Jurkat, Clone E6-1 (cell line): ENCODE measurements at places on chromosomes 5 and 9.

- no peak for DNase-seq
Measured at GRCh38 chr5:145543968-145544367, 291.2 kb downstream of the PRELID2 start.

GRCh38 chr9:115944166-115944948 is 209.2 kb upstream of the PAPPA start:
- no peak for DNase-seq

DNA sequence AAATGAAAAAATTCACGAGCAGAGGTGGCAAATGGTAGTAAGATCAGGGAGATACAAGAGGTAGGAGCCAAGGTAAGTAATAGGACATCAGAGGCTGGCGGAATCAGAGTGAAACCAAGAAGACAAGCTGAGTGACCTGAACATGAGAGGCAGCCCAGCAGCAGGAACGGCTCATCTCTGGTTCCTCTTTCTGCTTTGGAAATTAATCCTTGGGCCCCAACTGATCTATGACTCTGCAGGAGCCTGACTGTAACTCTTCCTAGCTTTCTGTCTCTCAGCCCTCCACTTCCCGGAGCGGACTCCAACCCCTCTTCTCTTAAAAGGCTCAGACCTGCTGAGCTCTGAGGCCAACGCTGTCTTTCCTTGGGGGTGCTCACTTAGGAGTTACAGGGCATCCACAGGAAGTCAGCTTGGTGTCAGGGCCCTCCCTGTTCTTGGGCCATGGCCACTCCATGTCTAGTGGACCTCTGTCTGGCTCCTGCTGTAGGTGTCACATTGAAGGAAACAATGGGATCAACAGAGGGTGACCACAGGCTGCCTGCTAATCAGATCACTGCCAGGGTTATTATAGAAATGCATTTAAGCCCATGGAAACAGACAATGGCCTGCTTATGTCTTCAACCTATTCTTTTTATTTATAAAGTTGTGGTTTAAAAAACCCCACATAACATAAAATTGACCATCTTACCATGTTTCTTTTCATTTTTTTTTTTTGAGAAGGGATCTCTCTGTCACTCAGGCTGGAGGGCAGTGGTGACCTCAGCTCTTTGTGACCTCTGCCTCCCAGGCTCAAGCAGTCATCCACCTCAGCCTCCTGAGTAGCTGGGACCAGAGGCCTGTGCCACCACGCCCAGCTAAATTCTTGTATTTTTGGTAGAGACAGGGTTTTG is 22.5 kb upstream of the SHB start:
- no peak for DNase-seq

DNA sequence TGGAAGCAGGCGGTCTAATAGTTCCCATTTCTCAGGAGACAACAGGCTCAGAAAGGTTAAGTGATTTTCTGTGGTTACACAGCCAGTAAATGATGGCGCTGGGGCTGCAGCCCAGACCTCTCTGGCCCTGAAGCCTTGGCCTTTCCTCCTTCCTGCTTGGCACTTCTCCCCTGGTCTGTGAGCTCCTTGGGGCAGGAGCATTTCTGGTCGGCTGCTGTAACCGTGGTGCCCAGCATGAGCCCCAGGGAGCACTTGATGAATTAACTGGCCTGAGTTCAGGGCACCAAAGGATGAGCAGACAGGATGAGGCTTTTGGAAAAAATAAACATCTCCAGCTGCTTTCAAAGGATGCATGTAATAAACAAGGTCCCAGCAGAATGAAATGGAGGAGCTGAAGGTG is 30.2 kb downstream of the CDHR2 start:
- DNase-seq, result no peak

GRCh38 chr5:1281038-1281882 is 13.6 kb downstream of the TERT start:
- no peak for DNase-seq

GRCh38 chr5:177449140-177450061 is 2.8 kb downstream of the PRR7 start:
- no peak for DNase-seq

GRCh38 chr9:134434894-134435506 is 108.7 kb downstream of the RXRA start:
- no peak for DNase-seq

DNA sequence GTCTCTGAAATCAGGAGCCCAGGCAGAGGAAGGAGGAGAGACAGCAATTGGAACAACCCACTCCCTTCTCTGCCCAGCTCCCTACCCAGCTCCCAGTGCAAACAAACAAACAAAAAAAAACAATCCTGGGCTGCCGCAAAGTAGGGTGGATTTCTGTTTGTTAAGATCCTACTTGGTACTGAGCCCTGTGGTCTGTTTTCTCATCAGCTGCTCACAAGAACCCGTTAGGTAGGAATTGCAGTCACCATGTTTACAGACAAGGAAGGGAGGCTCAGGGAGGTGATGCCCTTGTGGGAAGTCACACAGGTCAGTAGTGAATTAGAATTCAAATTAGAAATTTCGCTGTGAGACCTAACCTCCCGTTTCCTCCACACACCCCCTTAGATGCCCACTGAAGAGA is 128.8 kb upstream of the RAD23B start:
- DNase-seq, result no peak
